ENCODE measurements at places on chromosomes 6 and 20. TPM values are rescaled to one million over a fixed set of nuclear protein-coding genes. Genes with fewer than 3 reads are reported as not detected.

Gene NKAPL
- not detected for total RNA-seq

Gene PKIB
- 6.0 TPM for total RNA-seq

- no peaks in the 10 kb centered on the region for H3K4me1 ChIP-seq
- no peak for DNase-seq
- H3K36me3 ChIP-seq = peaks cover 22% of the 10 kb centered on the region
- H3K4me3 ChIP-seq = no peak overlapping the region
- no peak overlapping the region for H3K27ac ChIP-seq
These were observed 36.0 kb downstream of the VSTM2L start for GRCh38 chr20:37938954-37939353.

DNA sequence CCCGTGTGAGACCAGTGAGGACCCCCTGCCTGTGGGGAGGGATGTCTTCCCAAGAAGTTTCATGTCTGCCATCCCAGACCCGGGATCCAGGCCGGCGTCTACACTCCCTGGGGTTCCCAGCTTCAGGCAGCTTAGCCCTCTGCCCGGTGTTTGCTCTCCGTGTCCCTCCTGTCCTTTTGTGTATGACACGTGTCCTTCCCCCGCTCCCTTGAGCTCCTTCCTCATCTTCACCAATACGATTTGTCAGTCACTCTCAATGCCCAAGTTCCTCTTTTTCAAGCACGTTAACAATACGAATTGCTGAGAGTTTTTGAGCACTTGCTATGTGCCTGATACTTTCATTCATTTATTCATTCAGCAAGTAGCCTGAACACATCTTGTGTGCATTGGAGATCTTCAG, 115.6 kb upstream of the PTPN1 start:
- no peaks in the 10 kb centered on the region for H3K27me3 ChIP-seq
- no peak for DNase-seq
- no peak overlapping the region for H3K4me3 ChIP-seq
- no peaks in the 10 kb centered on the region for H3K36me3 ChIP-seq

GRCh38 chr6:834866-835265, 141.9 kb upstream of the EXOC2 start:
- no peak overlapping the region for H3K4me3 ChIP-seq
- H3K27me3 ChIP-seq = no peaks in the 10 kb centered on the region
- DNase-seq = no peak
- H3K36me3 ChIP-seq = no peaks in the 10 kb centered on the region

GRCh38 chr6:169161572-169162167, 92.0 kb downstream of the THBS2 start:
- peaks cover 19% of the 10 kb centered on the region for H3K4me1 ChIP-seq
- H3K4me3 ChIP-seq = peak overlapping the region; percentile 8
- no peaks in the 10 kb centered on the region for H3K36me3 ChIP-seq
- no peak for DNase-seq
- no peaks in the 10 kb centered on the region for H3K27me3 ChIP-seq
- H3K27ac ChIP-seq = no peak overlapping the region

DNA sequence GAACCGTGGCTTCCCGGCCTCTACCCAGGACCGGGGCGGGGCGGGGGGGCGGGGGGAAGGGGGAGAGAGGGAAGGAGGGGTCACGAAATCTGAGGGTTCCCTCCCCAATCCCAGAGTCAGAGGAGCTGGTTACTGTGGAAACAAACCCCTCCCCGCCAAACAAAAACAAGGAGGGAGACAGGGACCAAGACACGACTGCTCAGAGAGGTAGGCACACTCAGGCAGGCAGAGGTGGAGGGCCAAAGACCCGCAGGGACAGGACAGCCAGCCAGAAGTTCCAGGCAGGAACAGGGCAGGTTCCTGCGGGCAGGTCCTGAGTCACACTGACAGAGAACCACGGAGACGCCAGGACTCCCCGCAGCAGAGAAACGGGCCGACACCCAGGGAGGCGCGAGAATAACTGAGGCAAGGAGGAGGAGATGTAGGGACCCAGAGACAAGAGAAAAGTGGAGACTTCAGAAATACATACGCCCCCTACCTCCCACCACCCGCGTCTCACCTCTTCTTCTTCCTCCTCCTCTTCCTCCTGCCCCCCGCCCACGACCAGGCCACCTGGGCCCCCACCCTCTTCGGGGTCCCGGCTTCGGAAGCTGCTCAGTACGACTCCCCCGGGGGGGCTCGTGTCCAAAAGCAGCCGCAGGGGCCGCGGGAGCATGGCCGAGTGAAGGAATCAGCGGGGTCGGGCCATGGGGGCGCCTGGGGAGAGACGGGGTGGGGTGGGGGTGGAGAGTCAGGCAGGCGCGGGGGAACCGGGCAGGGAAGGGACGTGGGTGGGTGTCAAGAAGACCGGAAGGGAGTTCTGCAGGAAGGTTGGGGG, 578 bp downstream of the RGL2 start:
- peak; percentile 91 for DNase-seq
- H3K4me1 ChIP-seq = peaks cover 22% of the 10 kb centered on the region
- H3K36me3 ChIP-seq = peaks cover 54% of the 10 kb centered on the region
- no peaks in the 10 kb centered on the region for H3K27me3 ChIP-seq
- peak overlapping the region; percentile 96 for H3K4me3 ChIP-seq
- peak overlapping the region; percentile 100 for H3K27ac ChIP-seq

DNA sequence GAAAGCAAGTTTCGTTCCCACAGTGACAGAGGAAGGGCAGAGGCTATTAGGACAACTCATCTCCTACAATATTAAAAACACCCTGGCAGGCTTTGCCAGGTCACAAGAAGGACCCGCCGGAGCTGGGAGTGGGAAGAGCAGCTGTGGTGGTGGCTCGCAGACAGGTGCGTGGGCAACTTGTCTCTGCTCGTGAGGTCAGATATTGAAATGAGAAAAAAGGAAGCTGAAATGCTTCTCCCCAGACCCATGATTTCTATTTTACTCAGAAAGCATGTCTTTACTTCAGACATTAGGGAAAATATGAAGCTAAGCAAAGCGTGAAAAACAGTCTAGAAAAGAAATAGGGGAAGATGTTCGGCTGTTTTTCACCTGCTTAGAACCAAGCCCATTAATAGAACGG, 166.3 kb upstream of the EEF1E1 start:
- H3K4me3 ChIP-seq = no peak overlapping the region
- peak overlapping the region; percentile 71 for H3K27ac ChIP-seq

All from MCF 10A (cell line).